Myocyte (in vitro differentiated cells): ENCODE measurements at places on chromosomes 3 and 15. TPM values are rescaled to one million over a fixed set of nuclear protein-coding genes. Genes with fewer than 3 reads are reported as not detected.

Gene GABRB3
- not detected in 2 replicates for total RNA-seq

DNA sequence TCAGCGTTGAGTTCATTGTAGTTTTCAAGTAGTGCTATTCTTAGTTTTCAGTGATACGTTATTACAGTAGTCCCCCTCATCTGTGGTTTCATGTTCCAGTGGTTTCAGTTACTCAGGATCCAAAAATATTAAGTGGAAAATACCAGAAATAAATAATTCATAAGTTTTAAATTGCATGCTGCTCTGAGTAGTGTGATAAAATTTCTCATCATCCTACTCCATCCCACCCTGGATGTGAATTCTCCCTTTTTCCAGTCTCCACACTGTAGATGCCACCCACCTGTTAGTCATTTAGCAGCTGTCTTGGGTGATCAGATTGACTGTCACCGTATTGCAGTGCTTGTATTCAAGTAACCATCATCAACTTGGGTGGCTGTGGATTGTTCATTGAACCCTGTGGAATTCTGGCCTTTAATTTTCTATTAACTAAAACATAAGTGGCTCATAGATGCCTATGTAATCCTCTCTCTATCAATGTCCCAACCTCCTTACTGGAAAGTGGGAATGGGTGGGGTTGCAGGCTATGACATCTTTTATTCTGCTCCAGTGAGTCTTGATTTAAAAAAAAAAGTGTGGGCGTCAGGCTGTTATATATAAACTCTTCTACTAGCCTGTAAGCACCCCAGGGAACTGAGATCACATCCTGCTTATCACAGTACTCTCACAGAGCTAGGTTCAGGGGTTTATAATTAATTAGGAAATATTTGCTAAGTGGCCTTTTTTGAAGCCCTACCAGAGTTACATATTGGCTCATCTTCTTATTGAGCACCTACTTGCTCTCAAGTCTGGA lies 97.5 kb downstream of the CFAP20DC start:
- peak; percentile 79 for DNase-seq

- DNase-seq, result no peak
These were observed 117.9 kb downstream of the LRRC28 start for GRCh38 chr15:99369196-99369595.

Gene SYNPR
- total RNA-seq, result not detected in 2 replicates

GRCh38 chr15:78671626-78672211 lies 30.7 kb upstream of the CHRNB4 start:
- peak; percentile 58 for DNase-seq

DNA sequence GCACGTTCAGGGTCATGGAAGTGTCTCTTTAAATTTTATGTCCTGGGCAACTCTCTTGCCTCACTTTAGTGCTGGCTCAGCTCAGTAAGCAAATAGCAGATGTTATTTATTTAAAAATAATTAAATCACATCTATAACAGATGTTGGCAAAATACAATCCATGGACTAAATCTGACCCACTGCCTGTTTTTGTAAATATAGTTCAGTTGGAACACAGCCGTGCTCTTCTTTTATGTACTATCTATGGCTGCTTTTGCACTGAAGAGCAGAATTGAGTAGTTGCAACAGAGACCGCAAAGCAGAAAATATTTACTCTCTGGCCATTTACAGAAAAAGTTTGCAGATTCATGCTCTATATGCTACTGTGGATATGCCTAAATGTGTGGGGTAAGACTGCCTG lies 79.2 kb downstream of the SAMMSON start:
- DNase-seq, result no peak
